ENCODE measurements at places on chromosomes 4 and X.
A peak's percentile ranks its signal among the peaks of the same experiment; 100 is the strongest.

DNA sequence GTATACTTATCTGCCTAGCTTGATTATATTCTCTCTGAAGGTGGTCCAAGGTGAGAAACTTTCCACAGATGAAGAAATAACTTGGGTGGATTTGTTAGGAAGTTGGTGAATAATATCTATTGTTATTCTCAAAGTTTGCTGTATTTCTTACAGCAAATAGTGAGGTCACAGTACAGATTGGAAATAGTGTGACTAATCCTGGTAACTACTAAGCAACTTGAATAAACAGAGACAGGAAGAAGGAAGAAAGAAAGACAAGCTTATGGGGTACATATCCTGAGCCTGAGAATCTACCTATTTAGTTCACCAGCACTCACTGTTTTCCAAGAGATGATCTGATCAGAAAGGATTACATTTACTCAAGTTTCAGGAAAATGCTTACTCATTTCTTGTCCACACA lies 1416.1 kb downstream of the RPA4 start:
- DNase-seq, result no peak

DNA sequence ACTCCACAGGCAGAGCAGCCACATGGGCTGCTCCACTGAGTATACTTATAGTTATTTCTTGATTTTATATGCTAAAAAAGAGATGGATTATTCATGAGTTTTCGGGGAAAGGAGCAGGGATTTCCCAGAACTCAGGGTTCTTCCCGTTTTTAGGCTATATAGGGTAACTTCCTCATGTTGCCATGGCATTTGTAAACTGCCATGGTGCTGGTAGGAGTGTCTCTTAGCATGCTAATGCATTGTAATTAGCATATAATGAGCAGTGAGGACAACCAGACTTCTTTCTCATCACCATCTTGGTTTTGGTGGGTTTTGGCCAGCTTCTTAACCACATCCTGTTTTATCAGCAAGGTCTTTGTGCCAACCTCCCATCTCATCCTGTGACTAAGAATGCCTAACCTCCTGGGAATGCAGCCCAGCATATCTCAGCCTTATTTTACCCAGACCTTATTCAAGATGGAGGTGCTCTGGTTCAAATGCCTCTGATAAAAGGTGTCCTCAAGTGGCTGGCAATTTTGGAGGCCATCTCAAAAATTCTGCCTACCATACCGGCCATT lies 213.0 kb upstream of the VEGFC start:
- no peak for DNase-seq

GRCh38 chr4:99490286-99490685 lies 20.5 kb upstream of the C4orf17 start:
- DNase-seq, result no peak

GRCh38 chr4:90025248-90025647 lies 101.9 kb upstream of the CCSER1 start:
- DNase-seq, result no peak

DNA sequence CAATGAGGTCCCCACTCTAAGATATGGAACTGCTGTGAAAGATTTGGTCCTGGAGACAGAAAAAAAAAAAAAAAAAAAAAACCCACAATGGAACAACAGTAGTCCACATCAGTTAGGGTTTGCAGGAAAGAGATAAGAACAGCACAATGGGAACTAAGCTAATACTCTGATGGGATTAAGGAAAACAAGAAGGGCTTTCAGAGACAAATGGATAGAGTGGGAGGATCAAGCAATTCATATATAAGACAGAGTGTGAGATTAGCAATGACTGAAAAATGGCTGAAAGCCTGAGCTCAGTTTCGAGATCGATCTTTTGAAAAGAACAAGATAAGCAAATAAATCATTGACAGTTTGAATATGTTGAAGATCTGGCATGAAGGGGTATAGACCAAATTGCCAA lies 188.4 kb upstream of the TRPC5 start:
- DNase-seq, result no peak

DNA sequence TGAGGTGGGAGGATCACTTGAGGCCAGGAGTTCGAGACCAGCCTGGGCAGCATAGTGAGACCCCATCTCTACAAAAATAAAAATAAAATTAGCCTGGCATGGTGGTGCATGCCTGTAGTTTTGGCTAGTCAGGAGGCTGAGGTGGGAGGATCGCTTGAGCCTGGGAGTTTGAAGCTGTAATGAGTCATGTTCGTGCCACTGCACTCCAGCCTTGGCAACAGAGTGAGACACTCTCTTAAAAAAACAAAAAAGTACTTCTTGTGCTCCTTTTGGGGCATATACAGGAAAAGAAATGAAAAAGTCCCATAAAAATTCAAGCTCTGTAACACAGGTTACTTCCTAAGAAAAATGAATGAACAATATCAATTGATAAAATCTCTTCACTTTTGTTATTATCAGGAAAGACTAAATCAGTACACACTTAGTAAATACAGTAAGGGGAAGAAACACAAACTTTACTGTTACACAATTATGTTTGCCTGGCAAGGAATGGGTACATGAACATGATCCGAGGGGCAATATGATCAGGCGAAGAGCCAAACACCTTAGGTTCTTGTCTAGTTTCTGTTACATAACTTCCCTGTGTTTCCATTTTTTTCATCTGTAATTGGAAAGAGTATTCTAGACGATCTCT lies 46.9 kb downstream of the CCDC158 start:
- DNase-seq, result no peak

GRCh38 chr4:126592088-126592487 lies 1040.7 kb upstream of the INTU start:
- DNase-seq, result no peak

DNA sequence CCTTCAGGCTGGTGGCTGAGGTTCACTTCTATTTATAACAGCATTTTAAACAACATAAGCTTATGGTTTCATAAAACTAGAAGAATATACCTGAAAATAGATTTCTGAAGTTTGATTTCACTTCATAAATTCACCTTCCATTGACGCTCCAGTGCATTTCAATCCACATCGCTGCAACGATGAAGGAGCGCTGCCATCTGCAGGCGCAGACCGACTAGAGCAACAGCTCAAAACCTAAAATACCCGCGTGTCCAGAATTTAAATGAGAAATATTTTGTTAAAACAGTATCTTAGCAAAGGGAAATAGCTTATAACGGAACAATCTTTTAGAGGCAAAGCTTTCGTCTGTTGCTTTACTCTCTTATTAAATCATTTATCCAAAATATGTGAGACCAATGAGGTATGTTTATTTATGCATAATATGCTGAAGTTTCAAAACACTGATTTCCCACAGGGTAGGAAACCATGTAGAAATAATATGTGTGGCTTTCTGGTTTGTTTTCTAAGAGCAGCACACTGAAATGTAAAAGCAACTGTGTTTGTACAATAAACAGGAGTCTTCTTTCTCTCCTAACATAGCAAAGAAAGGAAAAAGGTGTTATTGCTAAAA lies 816.4 kb upstream of the FRG1 start:
- peak; percentile 0 for DNase-seq

- no peak for DNase-seq
Observed at GRCh38 chr4:86431543-86432116, 71.8 kb upstream of the MAPK10 start.

GRCh38 chr4:37157476-37158167 lies 86.9 kb upstream of the NWD2 start:
- DNase-seq, result no peak

- no peak for DNase-seq
Observed at GRCh38 chr4:41586675-41587225, 48.8 kb downstream of the LIMCH1 start.

DNA sequence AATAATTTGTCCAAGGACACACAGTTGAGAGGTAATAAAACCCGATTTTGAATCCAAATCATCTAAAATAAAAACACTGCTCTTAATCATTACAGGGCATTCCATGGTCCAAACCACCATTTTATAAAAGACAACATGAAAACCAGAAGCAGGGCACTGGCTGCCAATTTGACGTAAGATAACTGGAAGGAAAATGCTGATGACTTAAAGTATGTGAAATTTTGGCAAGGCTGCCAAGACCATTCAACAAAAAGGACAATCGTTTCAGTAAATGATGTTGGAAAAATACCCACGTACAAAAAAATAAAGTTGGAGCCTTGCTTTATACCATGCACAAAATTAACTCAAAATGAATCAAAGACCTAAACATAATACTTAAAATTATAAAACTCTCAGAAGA lies 344.4 kb downstream of the RAPGEF2 start:
- no peak for DNase-seq

DNA sequence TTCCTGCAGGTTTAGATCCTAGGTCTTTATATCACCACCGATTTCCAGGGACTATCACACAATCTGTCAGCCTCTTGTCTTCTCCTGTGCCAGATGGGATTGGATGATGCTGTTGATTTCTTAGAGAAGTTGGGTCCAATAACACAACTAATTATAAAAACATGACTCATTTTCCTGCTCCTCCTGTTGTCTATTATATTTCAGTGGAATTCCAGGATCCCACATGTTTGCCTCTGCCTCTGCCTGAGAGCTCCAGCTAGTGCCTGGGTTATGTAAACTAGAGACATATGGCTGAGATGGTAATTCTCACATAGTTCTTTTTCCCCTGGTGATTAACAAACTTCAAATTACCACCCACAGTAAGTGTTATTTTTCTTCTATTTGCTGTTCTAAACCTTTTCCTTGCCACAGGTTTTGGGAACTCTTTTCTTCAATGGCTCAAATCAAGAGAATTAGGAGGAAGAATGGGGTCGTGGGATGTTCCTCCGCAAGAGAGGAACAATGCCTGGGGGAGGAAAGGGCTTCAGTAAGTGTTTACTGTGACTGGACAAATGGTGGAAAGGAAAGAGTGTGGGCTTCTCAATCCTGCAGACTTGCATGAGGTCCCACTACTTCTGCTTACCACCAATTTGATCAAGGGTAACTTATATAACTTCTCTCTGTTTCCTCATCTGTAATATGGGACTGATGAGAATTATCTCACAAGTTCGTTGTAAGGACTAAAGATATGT lies 3.4 kb upstream of the HOPX start:
- no peak for DNase-seq

- DNase-seq, result no peak
Observed at GRCh38 chr4:71107726-71108125, 114.3 kb downstream of the DCK start.

- peak; percentile 8 for DNase-seq
Observed at GRCh38 chr4:7186031-7186430, 6.3 kb upstream of the SORCS2 start.

DNA sequence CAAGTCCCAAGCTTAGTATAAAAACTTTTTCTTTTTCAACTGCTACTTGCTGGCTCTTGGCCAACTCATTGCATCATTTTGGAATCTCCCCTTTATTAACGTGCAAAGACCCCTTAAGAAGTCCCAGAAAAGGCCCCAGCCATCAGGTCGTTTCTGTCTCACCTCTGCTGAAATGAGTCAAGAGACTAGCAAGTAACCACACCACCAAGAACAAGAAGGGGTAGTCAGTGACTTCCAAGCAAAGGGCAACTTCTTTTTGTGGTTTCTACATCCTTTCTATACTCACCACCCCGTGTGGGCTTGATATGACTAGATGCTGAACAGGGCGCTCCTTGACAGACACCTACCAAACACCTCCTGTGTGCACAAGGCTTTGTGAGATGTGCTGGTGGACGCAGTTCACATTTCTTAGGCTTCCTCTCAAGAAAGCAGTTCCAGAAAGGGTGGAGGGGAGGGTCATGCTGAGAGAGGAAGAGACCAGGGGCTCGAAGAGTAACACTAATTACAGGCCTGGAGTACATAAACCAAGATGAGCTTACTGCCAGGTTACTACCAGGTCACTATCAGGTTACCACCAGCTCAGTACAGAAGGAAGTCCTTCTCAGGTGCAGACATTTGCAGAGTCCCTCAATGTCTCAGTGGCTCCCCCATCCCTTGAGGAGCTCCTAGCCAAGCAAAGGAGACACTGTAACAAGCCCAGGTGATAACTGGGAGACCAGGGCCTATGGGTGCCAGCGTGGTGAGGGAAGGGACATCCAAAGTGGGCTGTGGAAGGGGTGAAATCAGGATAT lies 19.3 kb downstream of the JAKMIP1 start:
- DNase-seq, result no peak

GRCh38 chr4:105641845-105642244 lies 66.6 kb downstream of the INTS12 start:
- no peak for DNase-seq

DNA sequence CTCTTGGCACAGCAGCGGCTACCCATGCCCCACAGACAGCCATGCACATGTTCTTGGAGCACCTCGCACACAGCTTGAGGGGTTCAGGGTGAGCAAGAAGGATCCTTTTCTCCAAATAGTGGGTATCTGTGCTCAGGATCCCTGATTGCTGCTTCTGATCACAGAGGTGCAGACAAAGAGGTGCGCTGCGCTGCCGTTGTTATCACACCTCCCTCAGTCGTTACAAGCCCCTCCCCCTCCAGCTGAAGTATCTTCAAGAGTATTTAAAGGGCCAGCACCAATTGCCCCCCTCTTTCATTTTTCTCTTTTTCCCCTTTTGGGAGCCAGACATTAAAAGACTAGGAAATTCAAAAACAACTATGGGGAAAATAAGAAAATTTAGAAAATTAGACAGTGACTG lies 44.3 kb downstream of the NELFA start:
- DNase-seq, result no peak

DNA sequence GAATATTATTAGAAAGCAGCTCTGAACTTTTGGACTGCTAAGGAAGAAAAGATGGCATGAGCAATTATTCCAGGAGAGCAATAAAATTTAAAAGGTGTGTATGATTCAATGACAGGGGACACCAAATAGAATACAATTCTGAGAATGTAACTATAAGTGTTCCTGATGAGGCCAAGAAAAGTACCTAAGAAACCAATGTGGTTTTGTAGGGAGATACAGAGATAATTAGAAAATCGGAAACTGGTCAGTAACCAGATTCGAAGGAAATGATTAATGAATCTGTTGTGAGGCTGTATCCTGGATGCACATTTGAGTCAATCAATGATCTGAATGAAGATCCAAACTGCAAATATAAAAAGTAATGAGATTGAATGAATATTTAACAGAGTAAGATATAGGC lies 6.0 kb downstream of the NOA1 start:
- DNase-seq, result no peak

GRCh38 chr4:183099537-183100297 lies 660 bp downstream of the WWC2 start:
- DNase-seq, result peak; percentile 6

GRCh38 chr4:31923634-31924033 lies 1203.5 kb downstream of the PCDH7 start:
- no peak for DNase-seq

- no peak for DNase-seq
Observed at GRCh38 chrX:16855363-16856075, 14.6 kb downstream of the RBBP7 start.

- no peak for DNase-seq
Observed at GRCh38 chrX:44106864-44107263, 133.7 kb upstream of the NDP start.

Measured in NCI-H2081 (cell line).